ENCODE measurements at places on chromosomes 4 and X.
A peak's percentile ranks its signal among the peaks of the same experiment; 100 is the strongest.

- no peak for DNase-seq
Observed at GRCh38 chr4:3226944-3227343, 22.0 kb upstream of the MSANTD1 start.

DNA sequence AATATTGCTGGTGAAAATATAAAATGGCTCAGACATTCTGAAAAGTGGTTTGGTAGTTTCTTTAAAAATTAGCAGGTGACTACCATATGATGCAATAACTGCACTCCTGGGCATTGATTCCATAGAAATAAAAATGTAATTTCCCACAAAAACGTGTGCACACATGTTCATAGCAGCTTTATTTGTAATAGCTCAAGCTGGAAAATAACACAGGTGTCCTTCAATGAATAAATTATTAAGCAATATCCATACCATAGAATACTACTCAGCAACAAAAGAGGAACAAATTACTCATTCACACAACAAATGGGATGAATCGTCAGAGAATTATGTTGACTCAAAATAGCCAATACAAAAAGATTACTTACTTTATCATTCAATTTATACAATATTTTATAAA is 893.7 kb upstream of the SLIT2 start:
- DNase-seq, result peak; percentile 12

GRCh38 chr4:52244848-52245247 is 193.7 kb downstream of the SPATA18 start:
- DNase-seq, result no peak

- DNase-seq, result no peak
Observed at GRCh38 chr4:149306537-149306936, 509.1 kb downstream of the IQCM start.

DNA sequence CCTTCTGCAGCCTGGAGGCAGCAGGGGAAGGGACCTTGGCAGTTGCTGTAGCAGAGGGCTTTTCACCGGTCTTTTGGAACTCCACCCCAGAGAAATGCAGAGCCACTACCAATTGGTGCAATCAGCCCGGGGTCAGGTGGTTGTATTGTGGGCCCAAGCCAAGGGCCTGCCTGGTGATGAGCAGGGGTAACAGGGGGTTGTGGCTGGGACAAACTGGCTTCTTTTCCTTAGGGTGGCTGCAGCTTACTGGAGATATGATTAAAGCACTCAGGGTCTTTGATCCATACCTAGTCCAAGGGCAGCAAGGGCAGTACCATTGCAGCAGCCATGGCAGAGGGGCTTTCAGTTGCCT is 28.1 kb downstream of the ENPEP start:
- no peak for DNase-seq

- DNase-seq, result no peak
Observed at GRCh38 chrX:18973527-18974192, 10.3 kb downstream of the PHKA2 start.

- no peak for DNase-seq
Observed at GRCh38 chr4:19030536-19030935, 1009.0 kb upstream of the LCORL start.

GRCh38 chr4:106142616-106143127 is 173.3 kb downstream of the TBCK start:
- DNase-seq, result no peak

DNA sequence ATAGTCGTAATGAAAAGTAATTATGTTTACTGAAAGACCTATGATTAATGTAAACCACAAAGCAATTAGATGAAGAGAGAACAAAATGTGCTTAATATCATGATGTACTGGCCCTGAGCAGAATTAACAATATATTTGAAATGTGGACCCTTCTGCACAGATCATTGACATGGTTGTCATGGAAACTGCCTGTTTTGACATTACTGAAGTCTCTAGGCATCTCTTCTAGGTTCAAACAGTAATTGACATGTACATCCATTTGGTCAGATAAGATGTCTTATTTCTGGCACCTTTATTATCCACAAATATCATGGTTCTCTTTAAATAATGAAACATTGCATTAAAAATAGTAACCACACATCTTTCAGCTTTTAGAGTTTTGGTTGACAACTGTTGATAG is 251.7 kb upstream of the GNPDA2 start:
- no peak for DNase-seq

GRCh38 chr4:164012396-164013027 is 518.0 kb downstream of the TMA16 start:
- DNase-seq, result no peak

DNA sequence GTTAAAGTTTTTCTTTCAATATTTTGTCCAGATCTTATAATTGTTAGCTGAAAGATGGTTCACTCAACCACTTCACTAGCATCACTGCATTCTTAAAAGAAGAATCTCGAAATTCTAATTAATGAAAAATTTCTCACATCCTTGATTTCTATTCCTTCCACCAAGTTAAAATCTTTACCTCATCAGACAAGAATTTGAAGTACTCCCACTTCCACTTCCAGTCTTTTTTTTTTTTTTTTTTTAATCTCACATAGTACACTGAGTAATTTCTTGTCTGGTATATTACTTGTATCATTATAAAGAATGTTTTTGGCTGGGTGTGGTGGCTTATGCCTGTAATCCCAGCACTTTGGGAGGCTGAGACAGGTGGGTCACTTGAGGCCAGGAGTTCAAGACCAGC is 73.2 kb downstream of the FBXW7 start:
- peak; percentile 34 for DNase-seq

DNA sequence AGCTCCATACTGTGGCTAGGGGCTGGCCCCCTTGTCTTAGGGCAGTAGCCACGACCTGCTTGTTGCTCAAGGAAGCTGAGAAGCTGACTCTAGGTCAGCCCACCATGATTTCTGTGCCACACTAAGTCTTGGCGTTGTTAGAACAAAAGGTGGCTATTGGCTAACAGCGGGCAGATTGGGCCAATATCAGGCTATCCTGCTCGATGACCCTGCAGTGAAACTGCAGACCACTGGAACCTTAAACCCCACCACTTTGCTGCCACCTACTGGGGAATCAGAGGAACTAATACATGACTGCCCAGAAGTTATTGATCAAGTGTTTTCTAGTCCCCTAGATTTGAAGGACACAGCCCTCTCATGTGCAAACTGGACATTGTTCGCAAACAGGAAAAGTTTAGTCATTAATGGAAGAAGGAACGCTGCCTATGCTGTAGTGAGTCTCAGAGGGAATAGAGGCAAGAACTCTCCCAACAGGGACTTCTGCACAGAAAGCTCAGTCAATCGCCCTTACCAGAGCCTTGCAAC is 17.0 kb upstream of the PAPSS1 start:
- peak; percentile 29 for DNase-seq

DNA sequence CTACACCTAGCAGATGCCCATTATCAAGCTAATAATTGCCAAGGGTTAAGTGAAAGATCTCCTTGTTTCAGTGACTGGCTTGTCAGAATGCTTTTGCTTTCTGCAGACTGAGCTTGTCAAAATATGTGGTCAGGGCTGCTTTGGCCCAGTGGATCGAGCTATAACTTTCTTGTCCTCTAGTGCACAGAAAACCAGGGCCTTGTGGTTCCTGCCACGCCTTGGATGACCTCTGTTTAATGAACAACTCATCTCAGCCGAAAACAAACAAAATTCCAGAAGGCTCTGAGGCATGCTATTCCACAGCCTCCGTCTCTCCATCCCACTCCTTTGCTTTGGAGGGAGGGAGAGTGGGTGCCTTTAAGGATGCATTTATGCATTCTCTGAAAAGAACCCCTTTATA is 11.3 kb downstream of the EVC start:
- no peak for DNase-seq

DNA sequence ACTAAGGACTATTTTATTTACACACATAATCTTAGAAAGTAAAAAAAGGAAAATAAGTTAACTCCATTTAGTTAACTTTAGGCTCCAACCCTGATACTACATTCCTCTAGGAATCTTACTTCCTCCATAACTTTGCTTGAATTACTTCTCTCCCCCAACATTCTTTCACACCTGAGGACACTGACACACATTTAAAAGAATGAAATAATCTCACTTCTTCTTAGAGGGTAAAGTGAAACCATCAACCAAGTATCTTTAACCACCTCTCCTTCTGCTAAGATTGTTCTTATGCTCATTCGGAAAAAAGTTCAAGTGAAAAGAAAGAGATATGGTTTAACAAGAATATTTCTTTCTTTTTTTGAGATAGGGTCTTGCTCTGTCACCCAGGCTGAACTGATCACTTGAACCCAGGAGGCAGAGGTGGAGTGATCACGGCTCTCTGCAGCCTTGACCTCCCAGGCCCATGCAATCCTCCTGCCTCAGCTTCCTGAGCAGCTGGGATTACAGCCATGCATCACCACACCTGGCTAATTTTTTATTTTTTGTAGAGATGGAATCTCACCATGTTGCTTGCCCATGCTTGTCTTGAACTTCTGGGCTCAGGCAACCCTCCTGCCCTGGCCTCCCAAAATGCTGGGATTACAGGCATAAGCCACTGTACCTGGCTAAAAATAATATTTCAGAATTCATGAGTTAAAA is 28.5 kb downstream of the SLC25A4 start:
- no peak for DNase-seq
